ENCODE measurements at places on chromosomes 2 and 18.

GRCh38 chr2:119234021-119235019 is 10.7 kb downstream of the STEAP3 start:
- DNase-seq = peak; percentile 37

DNA sequence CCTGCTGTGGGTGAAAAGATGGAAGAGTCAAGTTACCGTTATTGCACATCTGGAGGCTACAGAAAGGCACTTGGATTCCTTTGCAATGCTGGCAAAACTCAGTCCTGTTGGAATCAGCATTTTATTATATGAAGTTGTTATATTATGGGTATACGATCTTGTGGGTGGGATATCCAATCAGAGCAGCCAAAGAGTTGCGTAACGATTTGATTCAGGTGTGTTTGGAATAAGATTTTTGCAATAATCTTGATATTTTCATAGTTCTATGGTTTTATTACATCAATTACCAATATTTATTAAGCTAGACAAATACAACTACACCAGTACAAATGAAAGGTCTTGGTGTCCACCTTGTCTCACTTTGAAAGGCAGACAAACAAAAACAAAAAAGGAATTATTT is 57.9 kb upstream of the SOS1 start:
- DNase-seq = no peak

GRCh38 chr2:204365811-204366210 is 179.5 kb upstream of the PARD3B start:
- no peak for DNase-seq

- peak; percentile 9 for DNase-seq
These were observed 15.1 kb downstream of the SPTBN1 start for GRCh38 chr2:54471221-54471711.

GRCh38 chr2:132662732-132663131 is 7.3 kb downstream of the LYPD1 start:
- no peak for DNase-seq

- DNase-seq = no peak
These were observed 25.7 kb downstream of the PXDN start for GRCh38 chr2:1718339-1719220.

GRCh38 chr2:138775736-138776135 is 4.5 kb downstream of the NXPH2 start:
- no peak for DNase-seq

GRCh38 chr18:55489034-55489986 is 98.7 kb downstream of the TCF4 start:
- DNase-seq = peak; percentile 64

GRCh38 chr2:152683400-152683799 is 33.9 kb downstream of the PRPF40A start:
- DNase-seq = no peak

DNA sequence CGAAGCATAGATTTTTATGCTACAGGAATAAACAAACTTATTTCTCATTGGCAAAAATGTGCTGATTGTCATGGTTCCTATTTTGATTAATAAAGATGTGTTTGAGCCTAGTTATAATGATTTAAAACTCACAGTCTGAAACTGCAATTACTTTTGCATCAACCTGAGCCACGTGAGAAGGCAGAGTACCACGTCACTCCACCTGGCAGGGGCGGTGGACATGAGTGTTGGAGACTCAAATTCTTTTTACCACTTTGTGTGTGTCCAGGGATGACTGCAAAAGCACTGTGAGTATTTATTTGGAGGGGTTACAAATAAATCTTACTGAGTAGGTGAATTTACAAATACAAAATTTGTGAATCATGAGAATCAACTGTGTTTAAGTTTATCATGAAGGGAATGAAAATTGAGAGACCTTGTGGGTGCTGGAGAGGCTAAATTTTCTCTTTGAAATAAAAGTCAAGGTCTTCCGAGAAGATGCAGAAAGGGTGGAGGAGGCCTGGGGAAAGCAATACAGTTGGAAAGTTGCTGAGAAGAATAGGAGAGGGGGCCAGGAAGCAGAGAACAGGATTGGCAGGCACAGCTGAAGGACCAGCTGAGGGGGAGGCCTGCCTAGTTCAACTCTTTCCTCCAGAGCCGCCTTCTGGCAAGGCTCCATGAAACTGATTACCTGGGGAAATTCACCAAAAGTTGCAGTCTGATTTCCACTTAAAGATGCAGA is 316.4 kb downstream of the MYCN start:
- no peak for DNase-seq

DNA sequence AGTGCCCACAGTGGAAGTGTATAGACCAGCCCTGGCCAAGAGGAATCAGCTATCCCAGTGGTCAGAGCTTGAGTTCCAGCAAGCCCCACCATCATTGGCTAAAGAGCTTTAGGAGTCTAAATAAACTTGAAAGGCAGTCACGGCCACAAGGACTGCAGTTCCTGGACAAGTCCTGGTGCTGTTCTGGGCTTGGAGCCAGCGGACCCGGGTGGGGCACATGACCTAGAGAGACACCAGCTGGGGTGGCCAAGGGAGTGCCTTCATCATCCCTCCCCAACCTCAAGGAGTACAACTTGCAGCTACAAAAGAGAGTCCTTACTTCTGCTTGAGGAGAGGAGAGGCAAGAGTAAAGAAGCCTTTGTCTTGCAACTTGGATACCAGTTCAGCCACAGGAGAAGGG is 439.8 kb upstream of the TMEFF2 start:
- no peak for DNase-seq

GRCh38 chr18:39751921-39752320 is 2186.3 kb upstream of the CELF4 start:
- no peak for DNase-seq

- no peak for DNase-seq
These were observed 66.1 kb upstream of the RGPD5 start for GRCh38 chr2:109727929-109728447.

GRCh38 chr2:218642786-218643185 is 16.6 kb downstream of the ZNF142 start:
- no peak for DNase-seq

DNA sequence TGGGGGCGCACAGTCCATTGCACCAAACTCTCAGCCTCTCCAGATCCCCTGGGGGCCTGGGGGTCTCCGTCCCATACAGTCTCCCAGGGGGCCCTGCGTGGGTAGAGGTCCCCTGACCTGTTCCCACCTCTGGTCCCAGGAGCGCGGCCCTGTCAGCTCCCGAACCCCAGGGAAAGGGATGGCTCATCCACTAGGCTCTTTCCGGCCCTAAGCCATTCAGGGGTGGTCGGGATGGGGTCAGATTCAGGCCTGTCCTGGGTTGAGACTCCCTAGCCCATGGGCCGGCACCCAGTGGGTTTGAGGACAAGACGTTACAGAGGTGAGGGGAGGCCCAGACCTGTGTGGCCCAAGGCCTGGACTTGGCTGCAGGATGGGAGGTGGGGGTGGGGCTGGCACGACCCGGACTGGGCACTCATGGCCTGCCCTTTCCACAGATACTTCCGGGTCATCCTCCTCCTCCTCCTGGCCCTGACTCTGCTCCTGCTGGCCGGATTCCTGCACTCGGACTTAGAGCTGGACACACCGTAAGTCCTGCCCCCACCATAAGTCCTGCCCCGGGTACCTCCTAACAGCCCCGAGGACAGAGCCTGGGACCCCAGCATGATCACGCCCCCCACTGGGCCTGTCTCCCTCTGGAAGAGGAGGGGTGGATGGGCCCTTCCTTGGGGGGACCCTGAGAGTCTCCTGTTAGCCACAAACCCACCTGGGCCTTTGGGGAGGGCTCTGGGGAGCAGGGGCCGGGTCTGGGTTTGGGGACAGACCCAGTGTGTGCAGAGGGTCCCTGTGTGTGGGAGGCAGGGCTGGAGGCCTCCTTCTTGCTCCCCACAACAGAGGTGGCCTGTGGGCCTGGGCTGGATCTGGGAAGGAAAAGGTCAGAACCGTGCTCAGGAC is 10.1 kb upstream of the NEU4 start:
- no peak for DNase-seq

DNA sequence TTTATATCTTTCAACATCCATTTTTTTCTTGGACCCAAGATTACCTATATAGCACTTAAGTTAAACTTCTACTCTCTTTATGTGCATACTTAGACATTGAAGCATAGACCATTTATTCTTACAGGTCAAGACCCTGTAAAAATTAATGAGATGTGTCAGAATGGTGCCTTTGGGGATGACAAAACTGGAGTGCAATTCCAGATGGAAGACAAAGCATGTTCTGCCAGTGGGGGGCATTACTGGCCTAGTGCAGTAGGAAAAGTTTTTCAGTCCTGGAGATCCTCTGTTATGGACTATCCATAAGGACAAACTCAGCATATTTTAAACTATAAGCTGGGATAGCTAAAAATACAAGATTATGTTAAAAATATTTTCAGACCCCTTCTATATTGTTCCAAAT is 57.8 kb upstream of the MMADHC start:
- DNase-seq = no peak

DNA sequence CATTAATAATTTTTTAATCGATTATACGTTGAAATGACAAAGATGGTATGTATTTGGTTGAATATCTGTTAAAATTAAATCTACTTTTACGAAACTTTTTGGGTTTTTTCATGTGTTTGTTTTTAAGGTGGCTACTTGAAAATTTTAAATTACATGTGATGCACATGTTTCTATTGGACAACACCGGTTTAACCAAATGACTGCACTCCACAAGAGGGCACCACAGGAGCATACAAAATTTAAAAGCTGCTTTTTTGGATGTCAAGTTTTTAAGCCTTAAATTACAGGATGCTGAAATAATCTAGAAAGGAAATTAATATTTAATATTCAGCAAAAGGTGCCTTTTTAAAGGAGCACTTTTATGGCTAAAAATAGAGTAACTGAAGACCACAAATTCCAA is 98.7 kb downstream of the ACVR1 start:
- peak; percentile 52 for DNase-seq

- no peak for DNase-seq
These were observed 99.5 kb downstream of the SLC4A3 start for GRCh38 chr2:219726916-219727315.

DNA sequence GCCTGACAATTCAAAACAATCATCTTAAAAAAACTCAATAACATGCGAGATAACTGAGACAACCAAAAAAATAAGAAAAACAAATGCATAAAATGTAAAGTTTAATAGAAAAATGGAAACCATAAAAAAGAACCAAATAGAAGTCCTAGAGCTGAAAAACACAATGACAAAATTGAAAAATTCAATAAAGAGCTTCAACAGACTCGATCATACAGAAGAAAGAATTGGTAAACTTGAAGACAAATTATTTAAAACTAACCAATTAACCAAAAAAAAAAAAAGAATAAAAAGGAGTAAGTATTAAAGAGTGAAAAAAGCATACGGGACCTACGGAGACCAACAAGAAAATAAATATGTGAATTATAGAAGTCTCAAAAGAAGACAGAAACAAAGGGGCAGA is 37.7 kb downstream of the GPC1 start:
- DNase-seq = no peak

GRCh38 chr2:235229236-235229635 is 264.6 kb upstream of the AGAP1 start:
- DNase-seq = no peak

DNA sequence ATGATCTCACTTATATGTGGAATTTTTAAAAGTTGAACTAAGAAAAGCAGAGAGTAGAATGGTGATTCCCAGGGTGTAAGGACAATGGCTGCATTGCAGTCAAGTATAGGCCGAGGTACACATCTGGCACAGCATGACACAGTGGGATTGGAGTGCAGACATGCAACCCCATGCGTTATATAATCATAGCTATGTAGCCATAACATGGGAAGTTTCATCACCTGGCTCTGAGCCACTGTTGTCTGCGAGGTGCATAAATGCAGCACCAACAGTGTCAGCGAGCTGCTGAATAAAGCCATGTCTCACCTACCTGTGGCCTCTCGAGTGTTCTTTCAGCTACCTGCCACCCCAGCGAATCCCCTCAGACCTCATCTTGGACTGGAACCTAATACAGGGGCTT is 61.7 kb downstream of the CDC42EP3 start:
- no peak for DNase-seq

GRCh38 chr2:190123956-190124355 is 61.4 kb upstream of the MSTN start:
- DNase-seq = no peak

- no peak for DNase-seq
These were observed 29.8 kb downstream of the STARD6 start for GRCh38 chr18:54327818-54328217.

DNA sequence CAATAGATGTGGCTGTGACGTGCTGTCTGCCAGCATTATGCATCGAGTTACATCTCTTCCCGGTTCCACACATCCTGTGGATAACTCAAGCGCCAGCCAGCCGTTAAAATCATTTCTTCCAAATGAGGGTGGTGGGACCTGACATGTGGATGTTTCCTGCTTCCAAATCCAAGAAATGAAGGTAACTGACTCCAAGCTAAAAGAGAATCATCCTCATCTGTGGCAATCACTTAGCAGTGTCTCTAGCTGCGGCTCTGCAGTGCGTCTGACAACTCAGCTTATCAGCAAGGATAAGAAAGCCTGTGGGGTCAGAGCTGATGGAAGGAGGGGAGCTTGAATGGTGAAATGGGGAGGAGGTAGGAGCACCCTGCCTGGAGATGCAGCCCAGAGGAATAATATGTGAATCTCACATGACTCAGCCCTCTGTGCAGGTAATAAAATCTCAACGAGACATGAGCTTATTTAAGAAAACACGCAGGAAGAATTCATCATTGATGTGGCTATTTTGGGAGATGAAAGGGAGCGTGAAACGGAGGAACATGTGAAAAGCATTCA is 382.2 kb upstream of the TRIB2 start:
- DNase-seq = no peak

- peak; percentile 35 for DNase-seq
These were observed 308.5 kb downstream of the NOL4 start for GRCh38 chr18:33916200-33916599.

GRCh38 chr2:18671363-18671762 is 82.0 kb upstream of the NT5C1B start:
- no peak for DNase-seq

DNA sequence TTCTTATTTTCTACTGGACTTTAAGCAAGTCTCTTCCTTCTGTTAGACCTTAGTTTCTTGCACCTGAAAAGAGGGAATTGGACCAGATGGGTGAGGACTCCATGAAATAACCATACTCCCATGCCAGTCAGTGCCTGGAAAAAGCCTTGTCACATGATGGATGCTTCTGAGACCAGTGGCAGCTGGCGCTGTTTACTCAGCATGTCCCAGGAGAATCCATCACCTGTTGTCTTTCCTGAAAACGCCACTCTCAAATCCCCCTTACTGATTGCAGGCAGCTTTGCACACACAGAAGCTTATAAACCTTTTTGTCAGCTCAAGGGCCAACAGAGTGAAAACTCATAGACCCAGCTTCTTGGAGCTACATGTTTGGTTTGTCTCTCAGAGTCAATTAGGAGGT is 117.6 kb downstream of the POLE4 start:
- no peak for DNase-seq

- peak; percentile 19 for DNase-seq
These were observed 14.6 kb upstream of the LAPTM4A start for GRCh38 chr2:20065885-20066602.

GRCh38 chr2:235382179-235382578 is 111.7 kb upstream of the AGAP1 start:
- DNase-seq = no peak

- DNase-seq = no peak
These were observed 39.8 kb downstream of the GREB1 start for GRCh38 chr2:11573418-11574175.

DNA sequence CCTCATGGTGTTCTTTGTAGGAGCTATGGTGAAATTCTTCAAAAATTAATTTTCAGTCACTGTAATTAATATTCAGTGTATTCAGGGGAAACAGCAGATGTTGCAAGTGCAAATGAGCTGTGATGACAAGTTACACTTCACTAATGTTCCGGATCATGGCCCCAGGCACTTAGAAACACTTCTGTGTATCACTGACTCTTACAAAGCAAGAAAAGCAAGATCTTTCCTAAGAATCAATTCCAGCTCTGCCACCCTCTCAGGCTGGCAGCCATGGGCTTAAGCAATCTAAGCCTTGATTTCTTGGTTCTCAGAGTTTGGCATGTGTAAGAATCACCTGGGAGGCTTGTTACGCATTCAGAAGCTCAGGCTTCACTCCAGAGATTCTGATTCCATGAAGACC is 78.0 kb downstream of the MARCHF4 start:
- no peak for DNase-seq
